Stimulated activated CD4-positive, alpha-beta T cell treated with anti-CD3 and anti-CD28 coated beads, Interleukin-4, amount 100 ng/mL, for 24 hours (primary cell): ENCODE measurements at places on chromosomes 5 and 9.

- no peak for DNase-seq
These were observed 235.7 kb upstream of the PRR16 start for GRCh38 chr5:120228262-120229031.

- no peak for DNase-seq
These were observed 142.2 kb downstream of the ZNF462 start for GRCh38 chr9:107005201-107005600.

DNA sequence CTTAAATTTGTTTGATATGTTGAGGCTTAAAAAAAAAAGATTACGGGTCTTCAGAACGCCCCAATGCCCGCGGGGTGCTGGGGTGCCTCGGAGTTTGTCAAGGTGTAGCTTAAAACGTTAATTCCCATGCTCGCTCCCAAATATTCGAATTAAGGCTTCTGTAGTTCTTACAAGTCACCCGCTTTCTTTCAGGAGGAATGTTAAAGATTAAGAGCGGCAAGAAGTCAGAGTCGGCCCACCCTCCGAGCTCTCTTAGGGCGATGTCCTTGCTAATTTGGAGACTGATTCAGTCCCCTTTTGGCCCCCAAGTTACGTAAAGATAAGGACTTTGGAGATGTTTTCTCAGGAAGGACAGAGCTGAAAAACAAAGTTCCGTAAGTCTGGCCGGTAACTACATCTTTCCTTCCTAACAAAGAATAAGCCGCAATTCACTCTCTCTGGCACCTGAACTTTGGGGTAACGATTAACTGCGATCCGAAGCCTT is 746 bp upstream of the NPM1 start:
- DNase-seq = no peak

DNA sequence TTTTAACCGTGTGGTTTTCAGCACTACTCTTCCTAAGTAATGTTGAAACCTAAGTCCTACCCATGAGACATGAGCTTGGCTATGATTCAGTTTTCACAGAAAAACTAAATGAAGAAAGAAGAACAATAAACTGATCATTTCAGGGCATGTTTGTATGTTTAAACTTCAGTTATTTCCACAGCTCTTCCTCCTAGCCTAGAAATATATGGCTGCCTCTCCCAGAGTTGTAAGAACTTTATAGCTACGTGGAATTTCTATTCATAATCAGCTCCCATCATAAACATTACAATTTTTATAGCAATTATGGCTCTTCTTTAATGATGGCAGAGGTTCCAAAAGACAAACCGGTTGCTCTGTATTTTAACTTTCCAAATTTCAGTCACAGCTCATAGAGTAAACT is 314.7 kb upstream of the ADAMTSL1 start:
- no peak for DNase-seq

DNA sequence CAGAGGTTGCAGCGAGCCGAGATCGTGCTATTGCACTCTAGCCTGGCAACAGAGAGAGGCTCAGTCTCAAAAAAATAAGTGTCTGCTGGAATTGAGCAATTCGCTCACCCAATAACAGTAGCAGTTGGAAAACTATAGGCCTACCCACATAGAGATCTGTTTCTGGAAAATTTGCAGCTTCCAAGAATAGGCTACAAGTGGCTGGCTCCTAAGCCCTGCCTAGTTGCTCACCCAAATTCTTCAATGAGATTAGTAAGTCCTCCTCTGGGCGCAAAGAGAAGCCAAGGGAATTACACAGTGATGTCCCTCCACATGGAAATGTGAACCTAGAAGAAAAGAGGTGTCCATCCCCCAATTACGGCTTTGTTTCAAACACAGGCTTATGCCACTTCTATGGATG is 42.6 kb upstream of the RNF38 start:
- DNase-seq = no peak

GRCh38 chr9:4836676-4837075 is 43.9 kb downstream of the RCL1 start:
- no peak for DNase-seq

DNA sequence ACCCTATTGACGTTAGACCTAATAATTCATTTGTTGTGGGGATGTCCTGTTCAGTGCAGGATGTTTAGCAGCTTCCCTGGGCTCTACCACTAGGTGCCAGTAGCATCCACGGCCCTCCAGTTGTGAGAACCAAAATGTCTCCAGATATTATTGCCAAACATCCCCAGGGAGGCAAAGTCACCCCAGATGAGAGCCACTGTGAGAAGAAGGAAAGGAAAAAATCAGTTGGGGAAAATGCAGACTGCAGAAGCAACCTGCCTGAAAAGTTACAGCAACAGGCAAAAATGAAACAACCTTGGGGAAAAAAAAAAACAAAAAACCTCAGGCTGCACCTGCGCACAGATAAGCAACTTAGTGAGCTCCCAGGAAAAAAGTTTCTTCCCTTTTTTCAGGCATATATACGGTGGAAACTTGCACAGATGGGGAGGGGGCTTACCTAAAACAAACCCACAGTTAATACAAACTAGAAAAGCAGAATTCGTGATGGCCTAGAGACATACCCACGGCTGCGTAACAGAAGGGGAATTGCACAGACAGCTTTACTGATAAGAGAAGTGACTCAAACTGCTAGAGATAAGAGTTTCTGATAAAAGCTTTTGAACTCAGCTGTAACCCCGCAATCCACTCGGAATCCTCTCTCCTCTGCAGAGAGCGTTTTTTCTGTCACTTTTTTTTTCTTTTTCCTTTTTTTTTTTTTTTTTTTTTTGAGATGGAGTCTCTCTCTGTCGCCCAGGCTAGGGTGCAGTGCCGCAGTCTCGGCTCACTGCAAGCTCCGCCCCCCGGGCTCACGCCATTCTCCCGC is 29.8 kb upstream of the FBP1 start:
- DNase-seq = peak; percentile 64

- DNase-seq = no peak
These were observed 1.2 kb upstream of the IL33 start for GRCh38 chr9:6214434-6214833.

- DNase-seq = no peak
These were observed 293.9 kb downstream of the ADGRV1 start for GRCh38 chr5:90852531-90852930.

GRCh38 chr9:97944612-97945011 is 6.6 kb upstream of the HEMGN start:
- no peak for DNase-seq
